Left cardiac atrium (tissue), 4 donors: ENCODE measurements at places on chromosomes 1 and 21.
A peak's percentile ranks its signal among the peaks of the same experiment; 100 is the strongest.

GRCh38 chr1:52558941-52559340, 6.0 kb upstream of the TUT4 start:
- DNase-seq, result no peak

DNA sequence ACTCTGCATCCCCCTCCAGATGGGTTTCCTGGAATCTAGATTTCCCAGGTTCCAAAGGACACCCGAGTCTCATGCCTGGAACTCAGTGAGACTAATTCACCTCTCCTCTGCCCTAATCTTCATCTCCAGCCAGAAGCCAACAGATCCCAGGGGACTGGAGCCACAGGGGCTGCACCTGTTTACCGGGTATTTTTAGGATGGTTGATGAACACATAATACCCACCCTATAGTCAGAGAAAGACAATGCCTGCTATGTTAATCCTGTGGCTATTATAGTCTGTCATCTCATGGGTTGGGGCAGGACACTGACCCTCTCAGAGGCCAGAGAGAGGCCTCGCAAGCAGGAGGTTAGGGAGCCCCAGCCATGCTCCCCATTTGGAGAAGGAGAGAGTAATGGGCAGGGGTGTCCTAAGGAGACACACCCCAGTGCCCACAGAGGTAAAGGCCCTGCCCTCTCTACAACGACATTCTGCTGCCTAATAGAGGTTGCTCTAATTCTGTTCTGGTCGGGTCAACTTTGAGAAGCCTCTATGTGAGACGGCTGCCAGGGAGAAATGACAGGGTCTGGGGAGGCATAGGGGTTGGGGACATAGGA, 1.0 kb upstream of the TNNI1 start:
- DNase-seq, result no peak

GRCh38 chr1:65141918-65142317, 6.1 kb upstream of the AK4 start:
- no peak for DNase-seq

GRCh38 chr1:167491586-167492461, 26.5 kb downstream of the CD247 start:
- no peak for DNase-seq

DNA sequence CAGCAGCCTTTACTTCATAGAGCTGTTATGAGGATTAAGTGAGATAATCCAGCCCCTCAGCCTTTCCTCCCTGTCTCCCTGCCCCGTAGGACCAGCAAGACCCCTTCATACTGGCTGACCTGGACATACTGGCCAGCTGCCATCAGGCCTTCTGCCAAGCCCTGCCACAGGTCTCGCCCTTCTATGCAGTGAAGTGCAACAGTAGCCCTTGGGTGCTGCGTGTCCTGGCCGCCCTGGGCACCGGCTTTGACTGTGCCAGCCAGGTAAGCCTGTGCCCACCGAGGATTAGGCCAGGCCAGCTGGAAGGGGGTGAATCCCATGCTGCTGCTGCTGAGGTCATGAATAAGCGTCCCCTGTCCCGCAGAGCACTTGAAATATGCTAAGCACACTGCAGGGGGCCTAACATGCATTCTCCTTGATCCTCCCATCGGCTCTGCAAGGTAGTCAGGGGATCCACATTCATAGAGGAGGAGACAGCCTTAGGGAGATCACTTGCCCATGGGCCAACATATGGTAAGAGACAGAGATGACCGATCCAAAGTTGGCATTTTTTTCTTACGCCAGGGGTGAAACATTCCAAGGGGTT, 73.3 kb upstream of the TINAGL1 start:
- DNase-seq, result no peak

- DNase-seq, result no peak
These were observed 45.6 kb downstream of the IL23R start for GRCh38 chr1:67211589-67212563.

DNA sequence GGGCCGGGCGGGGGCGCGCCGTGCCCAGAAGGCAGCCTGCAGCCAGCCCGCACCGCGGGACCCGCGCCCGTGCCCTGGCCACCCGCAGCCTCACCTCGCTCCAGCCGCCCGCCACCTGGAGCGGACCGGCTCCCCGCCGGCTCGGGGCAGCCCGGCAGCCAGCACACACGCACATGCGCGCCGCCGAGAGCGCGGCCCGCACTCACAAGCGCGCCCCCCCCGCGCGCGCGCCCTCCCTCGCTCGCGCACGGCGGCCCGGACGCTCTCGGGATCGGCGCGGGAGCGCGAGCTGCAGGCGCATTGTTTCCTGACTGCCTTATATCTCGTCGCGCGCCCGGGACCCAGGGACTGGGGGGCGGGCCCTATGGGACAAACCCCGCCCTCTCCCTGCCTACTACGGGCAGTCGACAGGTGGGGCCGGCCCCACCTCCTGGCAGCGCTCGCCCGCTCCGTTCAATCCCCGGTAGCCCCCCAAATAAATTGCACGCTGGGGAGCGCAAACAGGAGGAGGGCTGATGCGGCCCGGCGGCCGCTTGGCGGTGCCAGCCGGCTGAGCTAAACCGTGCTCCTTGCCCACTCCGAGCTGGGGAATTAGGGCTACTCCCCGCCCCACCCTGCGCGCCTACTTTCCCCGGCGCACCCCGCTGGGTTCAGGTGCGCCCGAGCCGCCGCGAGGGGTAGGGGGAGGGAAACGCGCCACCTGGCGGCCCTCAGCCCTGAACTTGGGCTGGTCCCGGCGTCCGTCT, at the start of gene MYCL:
Gene MYCL, minus strand, starts transcription at position 204 of the 746 bp plus-strand sequence. CDS start 483 bp downstream, outside the sequence.
- DNase-seq, result peak; percentile 67

DNA sequence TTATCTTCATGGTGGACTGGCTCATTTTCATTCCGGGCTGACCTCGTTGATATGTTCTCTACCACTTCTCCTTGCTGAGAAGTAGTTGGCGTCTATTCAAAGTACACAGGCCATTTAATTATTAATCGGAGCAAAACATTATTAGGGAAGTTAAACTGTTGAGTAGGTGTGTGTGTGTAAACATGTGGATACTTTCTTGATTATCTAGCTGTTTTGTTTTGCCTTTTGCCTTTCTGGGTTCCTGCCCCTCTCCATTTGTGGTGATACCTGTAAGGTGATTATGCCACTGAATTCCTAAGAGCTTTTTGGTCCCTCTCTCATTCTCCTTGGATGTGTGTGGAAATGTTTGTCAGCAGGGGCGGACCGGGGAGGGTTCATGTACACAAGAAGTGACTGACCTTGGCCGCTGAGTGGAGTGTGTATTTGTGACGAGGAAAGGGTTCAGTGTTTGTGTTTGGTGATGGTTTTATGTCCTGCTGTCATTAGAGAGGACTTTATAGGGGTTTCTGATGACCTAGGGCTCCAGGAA, 56.6 kb upstream of the PPP2R5A start:
- no peak for DNase-seq

DNA sequence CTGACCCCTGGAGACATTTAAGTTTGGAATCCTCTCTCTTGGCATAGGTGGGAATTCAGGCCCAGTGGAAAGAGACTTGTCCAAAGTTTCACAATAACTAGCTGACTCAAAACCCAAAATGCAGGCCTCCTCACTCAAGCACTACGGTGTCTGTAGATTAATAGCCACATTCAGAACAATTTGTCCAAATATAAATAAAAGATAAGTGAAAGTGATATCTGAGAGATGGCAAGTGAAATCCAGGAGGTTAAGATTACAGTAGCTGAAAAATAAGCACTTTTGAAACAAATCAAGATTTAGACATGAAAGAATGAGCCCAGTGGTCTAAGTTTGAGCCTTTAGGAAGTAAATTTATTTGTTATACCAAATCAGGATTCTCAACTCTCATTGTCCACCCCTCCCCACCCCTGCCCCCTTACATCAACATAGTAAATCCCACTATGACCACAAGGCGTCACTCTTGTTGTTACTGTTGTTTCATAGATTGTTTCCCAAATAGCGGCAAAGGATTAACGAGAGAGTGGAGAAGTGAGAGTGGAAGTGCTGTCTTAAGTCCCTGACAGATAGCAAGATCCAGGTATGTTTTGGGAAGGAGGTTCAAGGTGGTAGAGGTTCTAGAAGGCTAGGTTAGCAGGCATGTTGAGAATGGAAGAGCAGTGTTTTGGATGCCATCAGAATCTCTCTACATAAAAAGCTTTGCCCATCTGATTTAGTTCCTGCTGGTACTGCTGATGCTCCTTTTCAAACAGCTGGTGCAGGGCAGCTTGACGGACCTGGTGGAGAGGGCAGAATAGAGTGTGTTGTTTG, 7.1 kb upstream of the TPM3 start:
- DNase-seq, result no peak

- DNase-seq, result no peak
These were observed 120.9 kb upstream of the COL6A1 start for GRCh38 chr21:45860493-45861155.

GRCh38 chr1:115063228-115063901, 25.9 kb downstream of the TSPAN2 start:
- no peak for DNase-seq

DNA sequence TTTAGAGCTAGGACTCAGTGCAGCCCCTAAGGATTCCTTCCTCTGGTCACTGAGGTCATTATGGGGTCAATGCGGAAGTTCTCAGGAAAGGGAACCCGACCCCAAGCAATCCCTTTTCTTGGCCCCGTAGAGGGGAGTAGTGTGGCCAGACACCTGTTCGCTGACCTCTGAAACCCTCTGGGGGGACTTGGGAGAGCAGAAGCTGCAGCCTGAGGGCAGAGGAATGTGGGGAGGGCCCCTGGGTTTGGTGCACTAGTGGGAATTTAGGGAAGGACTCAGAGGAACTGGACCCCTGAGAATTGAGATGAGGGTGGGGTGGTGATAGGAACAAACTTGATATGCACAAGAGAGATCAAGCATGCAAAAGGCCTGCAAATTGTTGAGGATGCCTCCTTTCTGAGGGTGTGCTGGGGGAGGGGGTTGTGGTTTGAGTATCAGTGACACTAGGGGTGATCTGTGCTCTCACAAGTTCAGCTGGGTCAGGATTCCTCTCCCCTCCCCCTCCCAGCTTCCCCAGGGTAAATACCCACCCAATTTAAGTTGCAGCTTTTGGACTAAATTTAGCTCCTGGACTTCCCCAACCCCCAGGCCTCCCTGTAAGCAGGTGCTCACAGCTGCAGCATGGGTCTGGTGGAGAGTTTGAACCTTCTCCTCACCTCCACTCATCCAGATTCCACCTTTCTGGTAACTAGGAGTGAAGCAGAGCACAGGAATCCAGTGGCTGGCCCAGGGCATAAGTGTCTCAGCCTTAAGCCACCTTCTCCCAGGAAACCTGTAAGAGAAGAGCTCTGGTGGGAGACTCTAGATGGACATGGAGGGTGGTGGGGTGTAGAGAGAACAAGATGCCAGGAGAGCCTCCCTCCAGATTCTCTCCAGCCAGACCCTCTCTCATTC, 13.5 kb downstream of the ADAMTSL4 start:
- DNase-seq, result no peak

- no peak for DNase-seq
These were observed 47.3 kb upstream of the POU3F1 start for GRCh38 chr1:38093569-38094520.

DNA sequence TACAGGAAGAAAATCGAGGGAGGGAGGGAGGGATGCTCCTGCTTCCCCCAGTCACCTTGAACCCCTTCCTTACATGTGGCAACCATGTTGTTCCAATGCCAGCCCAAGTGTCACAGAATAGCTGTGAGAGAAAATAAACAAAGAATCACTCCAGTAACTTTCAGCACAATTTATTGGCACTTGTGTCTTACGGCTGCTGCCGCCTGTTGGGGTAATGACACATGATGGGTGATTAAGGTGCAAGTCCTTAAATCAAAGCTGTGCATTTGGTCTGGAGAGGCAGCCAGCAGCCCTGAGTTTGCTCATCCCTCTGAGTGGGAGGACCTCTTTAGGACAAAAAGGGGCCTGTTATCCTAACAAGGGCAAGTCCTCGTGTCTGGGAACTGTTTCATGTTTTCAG, 377.7 kb downstream of the PCP4 start:
- no peak for DNase-seq

- DNase-seq, result no peak
These were observed 22.9 kb downstream of the CBR1 start for GRCh38 chr21:36092681-36093080.

DNA sequence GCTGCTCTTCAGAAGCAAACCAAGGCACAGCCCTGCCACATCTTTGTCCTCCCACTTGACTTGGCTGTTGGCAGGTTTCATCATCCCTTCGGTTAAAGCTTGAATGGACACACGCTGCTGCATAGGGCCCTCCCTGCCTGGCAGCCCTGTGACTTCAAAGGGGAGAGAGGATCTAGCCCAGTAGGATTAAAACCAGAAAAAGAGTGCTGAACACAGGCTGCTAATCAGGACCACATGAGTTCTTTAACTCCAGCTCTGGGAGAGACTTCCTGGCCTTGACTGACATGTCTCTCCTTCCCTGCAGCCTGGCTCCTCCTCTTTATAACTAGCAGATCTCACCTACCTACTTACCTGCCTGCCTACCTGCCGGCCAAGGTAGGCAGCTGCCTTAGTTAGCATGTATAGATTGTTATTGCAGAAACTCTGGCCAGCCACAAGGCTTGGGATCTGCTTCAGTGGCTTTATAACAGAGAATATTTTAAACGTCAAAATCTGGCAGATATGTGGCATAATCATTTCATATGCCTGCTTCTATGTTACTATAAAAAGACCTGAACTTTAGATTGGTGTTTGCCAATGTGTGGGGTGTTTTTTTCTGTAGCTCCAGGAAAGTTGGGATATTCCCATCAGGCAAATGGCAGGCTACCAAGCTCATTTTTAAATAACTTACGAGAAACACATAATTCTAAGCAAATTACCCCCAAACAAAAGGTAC, 49.4 kb downstream of the ERG start:
- DNase-seq, result no peak

DNA sequence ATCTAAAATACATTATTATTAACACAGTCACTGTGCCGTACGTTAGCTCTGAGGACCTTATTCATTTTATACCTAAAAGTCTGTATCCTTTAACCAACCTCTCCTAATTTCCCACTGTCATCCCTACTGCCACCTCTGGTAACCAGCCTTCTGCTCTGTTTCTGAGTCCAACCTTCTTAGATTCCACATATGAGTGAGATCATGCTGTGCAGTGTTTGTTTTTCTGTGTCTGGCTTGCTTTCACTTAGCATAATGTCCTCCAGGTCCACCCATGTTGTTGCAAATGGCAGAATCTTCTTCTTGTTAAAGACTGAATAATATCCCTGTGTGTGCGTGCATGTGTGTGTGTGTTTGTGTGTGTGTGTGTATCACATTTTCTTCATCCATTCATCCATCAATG, 64.2 kb downstream of the ETS2 start:
- DNase-seq, result no peak

DNA sequence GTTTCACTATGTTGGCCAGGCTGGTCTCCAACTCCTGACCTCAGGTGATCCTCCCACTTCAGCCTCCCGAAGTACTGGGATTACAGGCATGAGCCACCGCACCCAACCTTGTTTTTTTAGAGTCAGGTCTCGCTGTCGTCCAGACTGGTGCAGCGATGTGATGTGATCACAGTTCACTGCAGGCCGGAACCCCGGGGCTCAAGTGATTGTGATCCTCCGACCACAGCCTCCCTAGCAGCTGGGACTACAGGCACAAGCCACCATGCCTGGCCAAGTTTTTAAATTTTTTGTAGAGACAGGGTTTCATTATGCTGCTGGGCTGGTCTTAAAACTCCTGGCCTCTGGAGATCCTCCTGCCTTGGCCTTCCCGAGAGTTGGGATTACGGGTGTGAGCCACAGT, 46.1 kb upstream of the LIN9 start:
- no peak for DNase-seq

GRCh38 chr1:2561898-2562895, 6.0 kb downstream of the TNFRSF14 start:
- DNase-seq, result no peak
